ENCODE measurements at places on chromosomes 2 and 18. TPM values are rescaled to one million over a fixed set of nuclear protein-coding genes. Genes with fewer than 3 reads are reported as not detected.
A peak's percentile ranks its signal among the peaks of the same experiment; 100 is the strongest.

DNA sequence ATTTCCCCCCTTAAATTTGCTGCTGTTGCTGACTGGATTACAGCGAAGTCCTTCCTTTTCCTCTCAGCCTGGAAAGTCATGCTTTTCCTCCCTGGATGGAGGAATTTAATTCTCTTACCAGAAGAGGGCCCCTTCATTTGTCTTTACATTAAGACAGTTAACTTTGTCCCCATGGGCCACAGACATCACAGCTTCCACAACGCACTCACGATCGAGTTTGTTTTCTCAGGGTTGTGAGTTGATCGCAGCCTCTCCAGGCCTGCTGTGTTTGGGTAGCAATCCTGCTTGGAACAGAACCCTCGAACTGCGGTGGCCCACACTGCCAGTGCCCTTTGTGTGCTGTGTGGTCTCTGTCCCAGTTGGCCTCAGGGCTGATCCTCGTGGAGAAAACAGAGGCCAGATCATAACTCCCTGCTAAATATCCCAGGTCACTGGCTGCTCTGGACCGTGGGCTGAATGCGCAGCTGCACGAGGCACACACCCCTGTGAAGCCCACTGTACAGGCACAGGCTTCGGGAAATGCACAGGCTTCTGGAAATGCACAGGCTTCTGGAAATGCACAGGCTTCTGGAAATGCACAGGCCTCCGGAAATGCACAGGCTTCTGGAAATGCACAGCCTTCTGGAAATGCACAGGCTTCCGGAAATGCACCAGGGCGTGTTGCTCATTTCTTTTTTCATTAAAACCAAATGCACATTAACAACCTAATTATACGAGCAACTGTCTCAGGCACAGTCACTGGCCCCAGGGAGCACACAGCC is 2.2 kb upstream of the PDIA6 start:
- no peak for DNase-seq

- DNase-seq: no peak
Observed at GRCh38 chr2:23146011-23146410, 239.0 kb upstream of the KLHL29 start.

DNA sequence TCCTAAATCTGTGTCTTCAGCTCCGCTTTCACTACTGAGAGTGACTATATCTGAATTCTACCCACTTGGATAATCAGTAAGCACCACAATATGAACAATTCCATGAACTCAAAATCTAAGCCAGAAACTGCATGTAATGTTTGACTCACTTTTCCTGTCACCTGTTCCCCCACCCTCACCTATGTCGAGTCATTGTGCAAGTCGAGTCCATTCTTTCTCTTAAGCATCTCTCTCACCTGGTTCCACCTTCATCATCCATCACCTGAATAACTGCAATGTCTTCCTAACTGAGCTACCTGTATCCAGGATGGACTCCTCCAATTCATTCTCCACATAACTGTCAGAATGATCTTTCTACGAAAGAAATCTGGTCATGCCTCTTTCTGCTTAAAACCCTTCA is 58.2 kb downstream of the PPP1R1C start:
- no peak for DNase-seq

GRCh38 chr2:61832183-61832841 is 21.5 kb downstream of the FAM161A start:
- DNase-seq: no peak

DNA sequence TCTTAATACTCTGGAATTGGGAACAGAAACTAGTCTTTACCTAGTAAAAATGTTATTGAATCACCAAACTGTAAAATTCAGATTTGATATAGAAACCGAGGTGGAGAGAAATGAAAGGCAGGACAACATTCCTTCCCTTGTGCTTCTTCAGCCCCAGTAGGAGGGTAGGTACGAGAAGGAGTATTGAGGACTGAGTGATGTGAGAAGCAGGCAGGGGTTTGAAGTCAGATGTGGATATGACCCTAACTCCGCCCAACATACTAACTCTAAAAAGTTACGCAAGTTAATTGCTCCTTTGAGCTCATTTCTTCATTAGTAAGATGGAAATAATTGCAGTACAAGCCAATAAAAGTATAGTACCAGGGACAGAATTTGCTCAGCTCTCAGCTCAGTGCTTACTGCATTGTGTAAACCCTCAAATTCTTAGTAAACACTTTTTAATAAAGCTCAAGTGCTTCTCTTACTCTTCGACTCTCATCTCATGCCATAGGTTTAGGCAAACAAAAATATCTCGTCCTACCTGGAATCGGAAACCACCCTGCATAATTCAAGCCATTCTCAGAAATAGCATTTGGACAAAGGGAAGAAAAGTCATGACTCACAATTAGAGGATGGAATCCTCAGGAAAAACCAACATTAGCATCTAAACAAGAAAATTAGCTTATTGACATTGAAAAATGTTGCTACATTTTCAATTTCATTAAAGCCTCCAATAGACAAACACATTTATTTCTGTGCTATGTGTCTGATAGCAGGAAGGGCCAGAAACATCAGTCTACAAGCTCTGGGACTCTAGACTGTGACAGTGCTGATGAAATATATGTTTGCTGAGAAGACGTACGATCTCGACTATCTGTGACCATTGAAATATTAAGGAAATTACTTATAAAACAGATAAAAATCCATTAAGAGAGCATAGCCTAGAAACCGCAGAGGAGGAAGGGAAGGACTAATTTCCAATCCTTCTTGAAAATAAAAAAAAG is 161.3 kb downstream of the HNMT start:
- DNase-seq: no peak

GRCh38 chr2:41710944-41711343 is 336.9 kb upstream of the PKDCC start:
- no peak for DNase-seq

DNA sequence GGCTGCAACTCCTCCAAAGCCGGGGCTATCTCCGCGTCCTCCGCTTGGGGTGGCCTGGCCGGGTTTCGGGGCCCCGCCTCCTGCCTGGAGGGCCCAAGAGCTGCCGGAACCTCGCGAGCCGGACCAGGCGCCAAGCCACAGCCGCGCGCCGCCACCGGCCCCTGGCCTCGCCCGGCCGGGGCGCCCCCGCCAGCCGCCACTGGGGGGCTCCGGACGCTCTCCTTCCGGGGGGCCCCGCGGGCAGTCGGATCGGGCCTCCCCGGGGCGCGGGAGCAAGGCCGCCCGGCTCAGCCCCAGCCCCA is 17.4 kb upstream of the HAAO start:
- DNase-seq: peak; percentile 96

DNA sequence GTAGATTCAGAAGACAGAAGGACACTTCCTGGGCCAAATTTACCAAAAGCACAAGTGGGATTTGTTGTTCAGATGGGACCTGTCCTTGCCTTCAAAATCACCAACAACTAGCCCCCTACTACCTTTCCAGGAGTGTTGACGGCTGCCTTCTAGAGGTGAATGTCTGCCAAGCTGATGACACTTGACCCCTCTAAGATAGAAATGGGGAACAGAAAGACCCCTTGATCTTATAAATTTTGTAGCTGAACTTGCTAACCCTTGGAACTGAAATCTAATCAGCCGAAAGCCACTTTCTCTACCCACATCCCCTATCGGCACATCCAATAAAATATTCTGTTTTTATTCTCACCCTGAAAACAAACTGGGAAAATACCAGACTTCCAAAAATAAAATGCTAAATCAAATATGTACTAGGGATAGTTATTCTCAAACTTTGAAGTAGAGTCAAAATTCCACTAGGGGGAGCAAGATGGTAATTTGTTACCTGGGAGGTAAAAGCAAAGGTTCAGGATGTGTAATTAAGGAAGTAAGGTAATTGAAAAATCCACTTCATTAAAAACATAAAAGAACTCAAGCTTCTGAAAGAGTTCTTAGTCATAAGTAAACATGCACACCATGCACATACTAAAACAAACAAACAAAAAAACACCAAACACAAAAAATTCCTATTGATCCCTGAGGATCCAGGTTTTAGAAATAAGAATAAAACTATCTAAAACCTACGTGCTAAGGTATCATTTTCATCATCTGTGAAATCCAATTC is 119.2 kb downstream of the ANKRD44 start:
- DNase-seq: no peak

GRCh38 chr18:61587865-61588264 is 254.6 kb downstream of the CDH20 start:
- DNase-seq: no peak

- no peak for DNase-seq
Observed at GRCh38 chr2:190540048-190540447, 5.5 kb upstream of the NEMP2 start.

- DNase-seq: no peak
Observed at GRCh38 chr18:23765931-23766330, 76.7 kb downstream of the LAMA3 start.

The AFTPH gene
- polyA plus RNA-seq: 50.2 TPM

The ESPNL gene
- polyA plus RNA-seq: 4.3 TPM

The MC2R gene
- not detected for polyA plus RNA-seq

The HOXD9 gene
- 1.3 TPM for polyA plus RNA-seq

The DNER gene
- polyA plus RNA-seq: 1.6 TPM

Measured in left lung (tissue), 14 donors.